ENCODE measurements at places on chromosomes 1 and 21. TPM values are rescaled to one million over a fixed set of nuclear protein-coding genes. Genes with fewer than 3 reads are reported as not detected.
A peak's percentile ranks its signal among the peaks of the same experiment; 100 is the strongest.

Gene F3
- polyA plus RNA-seq: 3.8 TPM

Gene LCE1E
- not detected for polyA plus RNA-seq

Gene TAS1R1
- 0.04 TPM for polyA plus RNA-seq

- no peak for DNase-seq
These were observed 210.3 kb downstream of the KCTD3 start for GRCh38 chr1:215777370-215777925.

Gene LIPI
- not detected for polyA plus RNA-seq

DNA sequence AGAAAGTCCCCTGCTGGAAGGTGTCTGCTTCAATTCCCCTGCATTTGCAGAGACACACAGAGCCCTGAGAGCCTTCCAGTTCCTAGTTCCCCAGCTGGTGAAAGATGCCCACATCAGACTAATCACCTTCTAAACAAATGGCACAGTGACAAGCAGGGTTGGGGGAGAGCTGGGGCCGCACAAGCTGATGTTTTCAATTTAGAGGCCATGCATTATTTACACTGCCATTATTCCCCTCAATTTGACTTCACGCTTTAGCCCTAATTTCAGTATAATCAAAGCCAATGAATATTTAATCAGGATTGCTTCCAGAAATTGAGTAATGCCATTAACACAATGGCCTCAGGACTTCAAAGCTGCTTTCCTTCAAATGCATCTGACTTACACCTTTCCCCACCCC lies 81.5 kb downstream of the BEND5 start:
- DNase-seq: no peak

Gene VCAM1
- 0.60 TPM for polyA plus RNA-seq

DNA sequence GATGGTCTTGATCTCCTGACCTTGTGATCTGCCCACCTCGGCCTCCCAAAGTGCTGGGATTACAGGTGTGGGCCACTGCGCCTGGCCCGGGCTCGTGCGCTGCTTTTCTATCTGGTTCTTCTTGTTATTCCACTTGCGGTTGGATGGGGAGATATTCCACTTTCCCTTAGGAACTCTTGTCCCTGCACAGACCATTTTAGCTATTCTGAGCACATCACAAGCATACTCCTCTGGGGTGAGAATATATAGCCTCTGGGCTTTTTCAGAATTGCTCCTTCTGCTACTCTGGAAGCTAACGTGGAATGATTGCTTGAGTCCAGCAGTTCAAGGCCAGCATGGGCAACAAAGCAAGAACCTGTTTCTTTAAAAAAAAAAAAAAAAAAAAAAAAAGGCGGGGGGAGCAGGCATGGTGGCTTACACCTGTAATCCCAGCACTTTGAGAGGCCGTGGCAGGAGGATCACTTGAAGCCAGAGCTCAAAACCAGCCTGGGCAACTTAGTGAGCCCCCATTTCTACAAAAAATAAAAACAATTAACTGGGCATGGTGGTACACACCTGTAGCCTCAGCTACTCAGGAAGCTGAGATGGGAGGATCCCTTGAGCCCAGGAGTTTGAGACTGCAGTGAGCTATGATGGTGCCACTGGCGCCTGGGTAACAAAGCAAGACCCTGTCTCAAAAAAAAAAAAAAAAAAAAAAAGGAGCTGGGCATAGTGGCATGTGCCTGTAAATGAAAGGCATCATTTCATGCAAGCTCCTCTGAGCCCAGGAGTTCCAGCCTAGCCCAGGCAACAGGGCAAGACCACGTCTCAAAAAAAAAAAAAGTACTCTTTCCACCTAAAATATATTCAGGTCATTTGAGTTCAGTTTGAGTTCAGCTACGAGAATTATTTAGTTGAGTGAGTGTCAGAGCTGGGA lies 11.8 kb upstream of the PGD start:
- no peak for DNase-seq

DNA sequence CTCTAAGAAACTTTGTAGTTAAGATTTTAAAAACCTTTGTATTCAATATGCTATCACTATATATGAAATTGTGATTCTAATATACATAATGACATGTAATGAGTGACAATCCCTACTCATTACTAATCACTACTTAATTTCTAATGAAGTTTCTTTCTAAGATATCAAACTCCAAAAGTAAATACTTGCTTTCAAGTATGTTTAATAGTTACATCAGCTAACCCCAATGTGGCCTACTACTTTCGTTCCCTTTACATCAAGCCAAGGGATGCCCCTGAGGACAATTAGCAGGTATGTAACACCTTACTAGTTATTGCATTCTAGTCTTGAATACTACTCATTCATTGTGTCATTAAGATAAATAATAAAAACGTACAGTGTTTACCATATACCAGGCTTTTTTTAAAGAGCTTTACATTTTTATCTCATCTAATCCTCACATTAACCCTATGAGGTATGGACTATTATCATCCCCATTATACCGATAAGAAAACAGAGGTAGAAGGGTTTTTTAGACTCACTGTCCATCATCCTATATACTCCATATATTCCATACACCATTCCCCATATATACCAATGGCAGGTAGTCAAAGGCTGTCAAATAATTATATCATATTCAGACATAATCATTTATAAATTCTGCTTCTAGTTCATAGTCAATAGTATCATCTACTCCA lies 4.2 kb downstream of the PPP1R15B start:
- DNase-seq: no peak

Gene FAAH
- 1.6 TPM for polyA plus RNA-seq

DNA sequence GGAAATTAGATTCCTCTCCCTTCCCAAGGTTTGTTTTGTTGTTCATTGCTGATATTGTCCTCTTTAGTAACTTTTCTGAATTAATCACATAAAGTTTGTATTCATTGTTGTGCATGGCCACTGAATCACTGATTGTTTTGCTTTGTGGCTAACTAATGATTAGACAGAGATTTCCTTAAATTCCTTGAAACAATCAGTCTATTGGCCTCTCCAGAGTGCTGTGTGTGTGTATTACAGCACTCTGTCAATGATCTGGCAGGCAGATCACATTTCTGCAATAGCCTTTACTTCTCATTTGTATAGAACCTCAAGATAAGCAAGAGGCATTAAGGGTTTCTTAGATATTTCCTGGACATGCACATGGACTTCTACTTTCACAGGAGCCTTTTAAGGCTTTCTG lies 78.6 kb downstream of the DUSP10 start:
- DNase-seq: no peak

Gene ILDR2
- polyA plus RNA-seq: 0.01 TPM

Gene S100A1
- polyA plus RNA-seq: 918 TPM

GRCh38 chr1:240044620-240045019 lies 47.1 kb upstream of the FMN2 start:
- DNase-seq: no peak

Gene CA14
- polyA plus RNA-seq: 0.61 TPM

GRCh38 chr1:32361674-32362473 lies 411 bp downstream of the FAM229A start:
- peak; percentile 64 for DNase-seq

Gene MYCL
- 0.12 TPM for polyA plus RNA-seq

DNA sequence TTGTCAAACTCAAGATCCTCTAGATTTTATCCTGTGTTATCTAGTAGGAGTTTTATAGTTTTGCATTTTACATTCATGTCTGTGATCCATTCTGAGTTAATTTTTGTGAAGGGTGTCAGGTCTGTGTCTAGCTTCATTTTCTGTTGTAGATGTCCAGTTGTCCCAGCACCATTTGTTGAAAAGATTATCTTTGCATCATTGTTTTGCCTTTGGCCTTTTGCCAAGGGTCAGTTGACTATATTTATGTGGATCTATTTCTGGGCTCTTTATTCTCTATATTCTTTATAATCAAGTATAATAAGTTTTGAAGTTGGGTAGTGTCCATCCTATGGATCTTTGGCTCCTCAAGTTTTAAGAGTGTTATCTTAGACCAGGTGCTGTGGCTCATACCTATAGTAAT lies 21.9 kb downstream of the TRAF5 start:
- no peak for DNase-seq

- no peak for DNase-seq
These were observed 58.1 kb downstream of the SSBP3 start for GRCh38 chr1:54347955-54348699.

Gene LRIG2
- polyA plus RNA-seq: 3.1 TPM

DNA sequence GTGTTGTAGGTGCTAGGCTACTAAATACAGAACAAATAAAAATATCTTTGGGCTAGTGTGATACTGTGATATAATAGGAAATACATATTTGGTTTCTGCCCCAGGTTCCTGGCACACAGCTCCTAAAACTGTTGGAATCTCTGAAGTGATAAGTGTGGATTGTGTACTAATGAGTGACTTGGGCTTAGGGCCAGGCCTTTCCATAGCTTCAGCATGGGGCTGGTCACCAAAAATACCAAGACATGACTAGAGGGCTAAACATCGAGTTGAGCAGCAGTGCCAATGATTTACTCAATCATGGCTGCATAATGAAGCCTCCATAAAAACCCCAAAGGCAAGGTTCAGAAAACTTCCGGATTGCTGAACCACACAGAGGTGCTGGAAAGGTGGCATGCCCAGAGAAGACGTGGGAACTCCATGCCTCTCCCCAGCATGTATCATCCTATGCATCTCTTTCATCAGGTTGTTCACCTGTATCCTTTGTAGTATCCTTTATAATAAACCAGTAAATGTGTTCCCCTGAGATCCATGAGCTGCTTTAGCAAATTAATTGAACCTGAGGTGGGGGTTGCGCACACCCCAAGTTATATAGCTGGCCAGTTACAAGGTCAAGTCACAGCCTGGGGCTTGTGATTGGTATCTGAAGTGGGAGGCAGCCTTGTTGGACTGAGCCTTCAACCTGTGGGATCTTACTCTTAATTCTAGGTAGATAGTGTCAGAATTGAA lies 51.6 kb downstream of the ZMYM4 start:
- no peak for DNase-seq

Gene SLC9C2
- not detected for polyA plus RNA-seq

DNA sequence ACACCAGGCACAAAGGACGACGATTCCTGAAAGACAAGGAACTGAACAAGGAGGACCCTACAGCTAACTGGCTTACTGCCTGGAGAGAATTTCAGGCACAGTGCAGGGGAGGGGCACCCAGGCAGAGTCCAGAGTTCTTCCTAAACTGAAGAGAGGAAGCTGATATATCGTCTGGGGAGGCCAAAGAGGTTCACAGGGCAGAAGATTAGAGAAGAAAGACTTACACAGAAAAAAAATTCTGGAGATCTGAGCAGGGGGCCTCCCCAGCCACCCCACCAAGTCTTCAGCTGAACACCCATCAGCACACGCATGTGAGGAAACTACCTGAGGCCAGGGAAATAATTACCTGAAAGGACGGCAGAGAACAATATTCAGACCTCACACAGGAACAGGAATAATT lies 24.6 kb downstream of the SORT1 start:
- DNase-seq: no peak

Gene PDC
- polyA plus RNA-seq: not detected

GRCh38 chr1:162596514-162597170 lies 35.1 kb downstream of the UAP1 start:
- no peak for DNase-seq

Gene LCE3E
- polyA plus RNA-seq: not detected

DNA sequence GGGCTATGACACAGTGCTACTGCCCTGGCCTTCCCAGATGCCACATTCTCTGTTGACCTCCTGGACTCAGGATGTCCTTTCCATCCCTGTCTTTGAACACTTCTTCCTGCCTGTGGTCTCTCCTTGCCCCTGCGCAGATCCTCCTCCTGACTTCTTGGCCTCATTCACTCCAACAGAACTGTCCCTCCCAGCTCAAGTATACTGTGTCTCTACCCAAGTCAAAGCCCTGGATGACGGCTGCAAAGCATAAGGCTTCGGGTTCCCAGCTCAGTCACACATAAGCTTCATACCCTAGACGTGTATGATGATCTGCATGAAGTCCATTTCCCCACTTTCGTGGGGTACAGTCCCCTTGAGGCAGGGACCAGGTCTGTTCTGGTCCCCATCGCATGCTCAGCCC lies 328.2 kb upstream of the VAMP3 start:
- DNase-seq: no peak

- DNase-seq: no peak
These were observed 7.3 kb downstream of the SYTL1 start for GRCh38 chr1:27348861-27349783.

- no peak for DNase-seq
These were observed 17.3 kb downstream of the DDX59 start for GRCh38 chr1:200652378-200652777.

Gene TTLL10
- 0.03 TPM for polyA plus RNA-seq

Gene PTPN14
- 9.1 TPM for polyA plus RNA-seq

- DNase-seq: no peak
These were observed 55.9 kb upstream of the TSPAN2 start for GRCh38 chr1:115145226-115145625.

Gene NUDC
- polyA plus RNA-seq: 77.7 TPM

Gene SH2D1B
- polyA plus RNA-seq: 0.34 TPM

GRCh38 chr1:161008869-161009510 lies 12.0 kb downstream of the F11R start:
- DNase-seq: no peak

Gene UBIAD1
- polyA plus RNA-seq: 24.4 TPM

Gene DNASE2B
- 0.18 TPM for polyA plus RNA-seq

Gene MSH4
- polyA plus RNA-seq: 0.74 TPM

Gene DIO1
- not detected for polyA plus RNA-seq

- DNase-seq: no peak
These were observed 33.2 kb upstream of the FNBP1L start for GRCh38 chr1:93414749-93415148.

DNA sequence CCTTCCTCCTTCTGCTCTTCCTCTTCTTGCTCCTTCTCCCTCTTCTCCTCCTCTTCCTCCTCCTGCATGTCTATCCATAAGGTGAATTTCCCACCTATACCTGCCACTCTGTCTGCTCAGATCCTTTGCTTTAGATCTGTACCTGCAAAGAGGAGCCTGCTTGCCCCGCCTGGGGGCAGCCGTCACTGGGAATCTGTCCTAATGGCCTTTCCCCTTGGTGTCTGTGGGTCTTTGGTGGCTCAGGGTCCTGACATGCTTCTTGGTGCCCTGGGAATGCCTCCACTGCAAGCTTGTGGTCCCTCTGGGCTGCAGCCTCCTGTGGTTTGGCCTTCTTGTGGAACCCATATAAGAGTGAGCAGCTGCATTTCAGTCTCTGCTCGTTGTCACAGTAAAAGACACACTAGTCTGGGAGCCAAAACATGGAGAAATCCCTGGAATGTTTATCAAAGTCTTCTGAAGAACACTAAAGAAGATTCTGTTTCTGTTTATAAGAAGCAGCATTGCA lies 79.5 kb upstream of the CSF3R start:
- no peak for DNase-seq

DNA sequence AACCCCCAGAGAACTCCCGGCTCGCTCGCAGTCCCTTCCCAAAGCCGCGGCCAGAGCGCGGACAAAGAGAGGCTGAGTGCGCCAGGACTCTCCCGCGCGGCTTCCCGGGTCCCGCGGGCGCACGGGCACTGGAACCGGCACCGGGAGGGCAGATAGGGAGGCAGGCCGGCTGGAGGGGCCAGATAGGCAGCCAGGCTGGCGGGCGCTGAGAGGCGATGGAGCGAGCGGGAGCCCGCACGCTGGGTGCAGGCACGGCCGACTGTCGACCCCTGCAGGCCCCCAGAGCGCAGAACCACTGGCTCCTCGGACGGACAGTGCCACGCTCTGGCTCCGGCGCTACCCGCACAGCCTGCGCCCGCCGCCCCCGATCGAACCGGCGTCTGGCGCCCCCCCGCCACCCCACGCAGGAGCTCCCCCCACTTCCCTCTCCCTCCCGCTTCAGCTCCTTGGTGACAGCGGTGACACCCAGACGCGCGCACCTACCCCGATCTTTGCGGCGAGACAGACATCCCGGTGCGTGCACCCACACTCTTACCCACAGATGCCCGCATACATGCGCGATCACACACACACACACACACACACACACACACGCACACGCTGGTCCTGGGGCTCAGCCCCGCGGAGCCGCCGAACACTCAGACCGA lies 534 bp downstream of the SLC6A9 start:
- peak; percentile 31 for DNase-seq
